ENCODE measurements at places on chromosomes 11 and 22. TPM values are rescaled to one million over a fixed set of nuclear protein-coding genes. Genes with fewer than 3 reads are reported as not detected.

- no peak for DNase-seq
These were observed 154.1 kb downstream of the COMMD9 start for GRCh38 chr11:36135076-36135475.

GRCh38 chr22:22450343-22450839, 58.2 kb downstream of the ZNF280B start:
- DNase-seq, result no peak

DNA sequence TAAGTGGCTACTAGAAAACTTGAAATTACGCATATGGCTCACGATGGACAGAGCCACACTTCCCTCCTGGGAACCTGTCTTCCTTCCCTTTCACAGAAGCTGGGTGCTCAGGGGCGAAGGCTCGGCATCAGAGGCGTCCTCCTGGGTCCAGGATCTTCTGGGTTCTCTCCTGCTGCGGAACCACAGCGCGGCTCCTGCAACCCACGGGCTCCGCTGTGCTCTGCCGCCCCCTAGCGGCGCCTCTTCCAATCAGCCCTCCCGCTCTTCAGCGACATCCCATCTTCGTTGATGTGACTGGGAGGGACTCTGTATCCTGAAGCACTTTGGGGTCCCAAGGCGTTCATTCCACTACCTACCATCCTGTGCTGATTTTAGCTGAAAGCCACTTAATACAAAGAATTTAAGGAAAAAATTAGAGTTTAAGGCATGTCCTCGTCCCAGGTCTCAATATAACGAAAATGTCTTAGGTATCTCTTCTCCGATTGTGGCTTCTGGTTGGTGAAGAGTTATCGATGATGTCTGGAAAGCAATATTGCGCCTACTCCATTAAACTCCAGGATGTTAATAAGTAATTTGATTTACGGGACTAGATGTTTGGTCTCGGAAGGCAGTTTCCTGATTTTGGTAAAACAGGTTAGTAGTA, 14.8 kb upstream of the RPS3 start:
- no peak for DNase-seq

- DNase-seq, result peak; percentile 86
These were observed 96.3 kb upstream of the RAB1B start for GRCh38 chr11:66172146-66172545.

DNA sequence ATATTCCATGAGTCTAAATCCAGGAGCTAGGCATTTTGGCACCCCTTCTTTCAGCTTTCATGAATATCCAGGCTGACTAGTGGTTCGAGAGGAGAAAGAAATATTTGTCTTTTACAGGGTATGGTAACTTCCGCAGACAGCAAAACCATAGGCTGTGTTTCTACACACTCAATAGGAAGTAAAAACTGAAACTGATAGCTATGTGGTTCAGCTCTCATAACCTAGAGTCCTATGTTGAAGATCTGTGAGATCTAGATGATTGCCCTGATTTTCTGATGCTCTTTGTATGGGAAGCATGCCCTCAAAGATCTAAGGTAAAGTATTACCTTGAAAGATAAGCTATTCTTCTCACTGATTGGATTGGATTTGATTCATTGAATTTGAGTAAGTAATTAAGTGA, 118.3 kb downstream of the CD44 start:
- no peak for DNase-seq

- DNase-seq, result no peak
These were observed 1.7 kb upstream of the SLC25A22 start for GRCh38 chr11:799641-800316.

DNA sequence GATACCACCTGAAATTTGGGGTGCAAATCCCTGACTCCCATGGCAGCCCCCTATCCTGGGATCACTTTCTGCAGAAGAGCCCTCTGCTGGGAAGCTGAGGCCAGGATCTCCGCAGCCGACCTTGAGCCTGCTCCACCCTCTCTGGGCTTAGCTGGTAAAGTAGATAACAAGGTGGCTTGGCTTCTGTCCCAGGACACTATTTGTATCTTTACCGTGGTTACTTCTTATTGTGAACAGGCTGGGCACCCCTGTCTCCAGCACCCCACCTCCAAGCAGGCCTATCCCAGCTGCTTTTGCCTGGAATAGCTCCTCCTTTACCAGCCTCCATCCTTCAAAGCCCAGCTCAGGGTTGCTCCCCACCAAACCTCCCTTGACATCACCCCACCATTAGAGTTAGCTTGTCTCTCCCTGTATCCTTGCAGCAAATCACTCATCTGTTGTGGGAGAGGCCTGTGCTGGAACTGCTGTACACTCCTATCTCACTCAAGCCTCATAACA, 35.2 kb upstream of the P2RY2 start:
- DNase-seq, result no peak

DNA sequence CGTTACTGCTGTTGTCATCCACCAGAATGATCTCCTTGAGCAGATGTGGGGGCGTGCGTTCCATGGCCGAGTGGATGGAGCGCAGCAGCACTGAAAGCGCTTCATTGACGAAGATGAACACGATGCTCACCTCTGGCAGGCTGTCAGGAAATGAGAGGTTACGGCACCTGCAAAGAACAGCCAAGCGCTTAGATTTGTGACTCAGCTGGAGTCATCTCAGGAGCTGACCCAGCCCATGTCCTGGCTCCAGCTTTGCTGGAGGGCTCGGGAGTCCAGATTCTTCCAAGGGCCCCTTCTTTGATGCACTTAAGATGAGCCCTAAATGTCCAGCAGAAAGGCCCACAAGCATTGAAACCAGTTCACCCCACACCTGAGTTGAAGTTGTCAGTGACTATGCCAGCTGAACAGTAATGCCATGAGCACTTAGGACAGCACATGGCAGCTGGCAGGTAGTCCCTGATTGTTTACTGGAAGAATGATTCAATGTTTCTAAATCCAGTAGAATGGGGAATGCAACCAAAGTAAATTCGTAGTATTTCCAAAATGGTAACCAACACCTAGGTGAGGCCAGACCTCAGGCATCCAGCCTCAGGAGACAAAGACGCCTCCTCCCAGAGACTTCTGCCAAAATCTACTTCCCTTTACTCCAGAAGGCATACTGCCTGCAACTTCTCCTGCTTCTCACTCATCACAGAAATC, 79.7 kb upstream of the CSNK2A3 start:
- DNase-seq, result no peak

- no peak for DNase-seq
These were observed 10.9 kb downstream of the MRGPRF start for GRCh38 chr11:69002110-69002569.

GRCh38 chr22:32661737-32662586, 139.5 kb upstream of the TIMP3 start:
- DNase-seq, result no peak

- no peak for DNase-seq
These were observed 388.7 kb downstream of the NTM start for GRCh38 chr11:131759140-131759539.

- no peak for DNase-seq
These were observed 1.6 kb downstream of the NADSYN1 start for GRCh38 chr11:71454470-71455113.

- no peak for DNase-seq
These were observed 38.4 kb upstream of the RTL6 start for GRCh38 chr22:44536411-44536810.

- DNase-seq, result peak; percentile 18
These were observed 99.1 kb downstream of the XRRA1 start for GRCh38 chr11:74849525-74850391.

DNA sequence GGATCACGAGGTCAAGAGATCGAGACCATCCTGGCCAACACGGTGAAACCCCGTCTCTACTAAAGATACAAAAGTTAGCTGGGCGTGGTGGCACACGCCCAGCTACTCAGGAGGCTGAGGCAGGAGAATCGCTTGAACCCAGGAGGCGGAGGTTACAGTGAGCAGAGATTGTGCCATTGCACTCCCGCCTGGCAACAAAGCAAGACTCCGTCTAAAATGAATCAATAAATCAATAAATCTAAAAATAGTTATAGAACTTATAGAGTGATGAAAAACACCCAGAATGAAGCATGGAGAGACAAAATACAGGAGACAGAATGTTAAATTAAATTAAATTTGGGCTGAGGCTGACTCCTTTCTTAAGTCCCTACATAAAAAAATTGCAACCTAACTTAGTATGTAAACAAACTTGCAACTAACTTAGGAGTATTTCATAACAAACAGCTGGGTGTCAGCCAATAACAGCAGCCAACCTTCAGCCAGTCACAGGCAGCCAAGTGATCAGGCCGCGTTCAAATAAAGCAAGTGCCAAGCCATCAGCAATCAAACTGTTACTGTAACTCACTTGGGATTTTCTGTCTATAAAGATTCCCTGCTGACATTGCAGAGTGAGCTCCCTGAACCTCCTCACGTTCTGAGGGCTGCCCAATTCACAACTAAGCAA, 7.3 kb upstream of the TP53AIP1 start:
- DNase-seq, result no peak

GRCh38 chr22:40323681-40324171, 22.6 kb upstream of the ADSL start:
- DNase-seq, result no peak

DNA sequence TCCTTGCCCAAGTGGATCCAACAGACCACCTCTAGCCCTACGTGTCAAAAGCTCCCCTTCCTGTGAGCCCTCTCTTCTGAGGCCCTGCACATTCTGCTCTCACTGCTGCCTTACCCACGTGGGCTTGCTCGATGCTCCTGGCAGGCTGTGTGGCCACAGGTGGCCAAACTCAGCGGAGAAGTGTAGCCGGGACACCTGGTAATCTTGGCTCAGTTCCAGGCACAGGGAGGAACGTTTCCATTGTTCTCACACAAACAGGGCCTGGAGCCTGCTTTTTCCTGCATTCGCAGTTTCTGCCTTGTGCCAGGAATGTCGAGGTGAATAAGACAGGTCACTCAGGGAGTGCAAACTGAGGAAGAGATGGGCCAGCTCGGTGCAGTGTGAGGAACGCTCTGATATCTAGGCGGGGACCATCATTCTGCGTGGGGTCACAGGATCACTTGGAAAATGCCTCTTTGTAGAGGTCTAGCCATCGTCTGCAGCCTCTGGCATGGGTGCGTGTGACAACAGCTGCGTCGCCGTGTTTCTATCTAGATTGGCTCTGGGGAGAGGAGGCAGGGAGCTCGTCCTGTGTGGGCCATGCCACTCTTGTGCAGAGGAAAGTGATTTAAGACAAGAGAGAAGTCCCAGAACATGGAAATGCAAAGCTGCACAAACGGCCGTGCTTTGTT, 127.6 kb upstream of the PARVA start:
- DNase-seq, result no peak

DNA sequence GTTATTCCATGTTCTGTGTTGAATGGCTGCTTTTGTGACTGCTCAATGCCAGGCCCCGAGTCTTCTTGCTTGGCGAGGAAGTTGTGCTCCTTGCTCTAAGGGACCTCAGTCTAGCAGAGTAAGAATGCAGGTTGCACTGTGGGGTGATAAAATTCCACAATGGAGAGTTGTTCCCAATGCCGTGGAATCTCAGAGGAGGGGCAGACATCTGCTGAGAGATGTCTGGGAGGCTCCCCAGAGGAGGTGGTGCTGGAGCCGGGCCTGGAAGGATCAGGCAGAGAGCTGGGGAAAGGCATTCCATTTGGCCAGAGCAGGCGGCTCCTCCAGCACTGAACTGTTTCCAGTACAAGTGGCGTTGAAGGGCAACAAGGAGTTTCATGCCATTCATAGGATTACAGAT, 55.2 kb downstream of the ST3GAL4 start:
- no peak for DNase-seq

DNA sequence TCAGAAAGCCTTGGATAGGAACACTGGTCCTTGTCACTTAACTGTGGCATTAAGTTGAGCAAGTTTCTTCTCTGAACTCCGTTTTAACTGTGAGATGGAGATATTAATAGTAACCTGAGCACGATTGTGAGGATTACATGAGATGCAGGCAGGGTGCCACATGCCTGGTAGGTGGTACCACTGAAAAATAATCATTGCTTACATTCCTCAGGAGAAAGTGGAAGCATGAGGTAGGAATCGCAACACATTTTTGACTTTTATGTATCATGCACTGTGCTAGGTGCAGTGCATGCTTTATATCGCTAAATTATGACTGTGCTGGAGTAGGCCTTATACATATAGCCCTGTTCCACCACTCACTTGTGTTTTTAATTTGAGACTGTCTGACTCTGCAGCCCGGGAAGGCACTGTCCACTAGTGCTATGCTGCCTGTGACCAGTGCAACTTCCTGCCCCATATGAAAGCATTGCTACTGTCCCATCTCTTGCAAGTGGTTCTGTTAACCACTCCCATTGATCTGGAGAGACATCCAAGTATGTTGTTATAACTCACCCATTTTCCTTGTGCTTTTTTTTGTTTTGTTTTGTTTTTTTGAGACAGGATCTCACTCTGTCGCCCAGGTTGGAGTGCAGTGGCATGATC, 1.0 kb downstream of the UQCR10 start:
- DNase-seq, result no peak

DNA sequence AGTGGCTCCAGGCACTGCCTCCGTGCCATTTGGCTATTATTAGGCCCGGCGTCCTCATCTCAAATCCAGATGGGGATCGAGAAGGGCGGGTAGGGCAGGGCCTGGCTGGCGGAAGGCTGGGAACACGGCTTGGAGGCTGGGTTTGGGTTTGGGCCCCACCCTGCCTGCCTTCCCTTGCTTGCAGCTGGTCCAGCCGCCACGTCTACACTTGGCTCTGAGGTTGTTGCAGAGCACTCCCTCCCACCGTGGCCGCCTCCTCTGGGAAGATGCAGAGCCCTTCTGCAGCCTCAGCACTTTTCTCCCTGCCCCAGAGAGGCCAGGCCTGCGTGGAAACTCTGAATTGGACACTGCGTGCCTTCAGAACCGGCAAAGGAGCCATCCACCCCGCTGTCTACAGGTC, 5.2 kb upstream of the SMTN start:
- DNase-seq, result no peak

DNA sequence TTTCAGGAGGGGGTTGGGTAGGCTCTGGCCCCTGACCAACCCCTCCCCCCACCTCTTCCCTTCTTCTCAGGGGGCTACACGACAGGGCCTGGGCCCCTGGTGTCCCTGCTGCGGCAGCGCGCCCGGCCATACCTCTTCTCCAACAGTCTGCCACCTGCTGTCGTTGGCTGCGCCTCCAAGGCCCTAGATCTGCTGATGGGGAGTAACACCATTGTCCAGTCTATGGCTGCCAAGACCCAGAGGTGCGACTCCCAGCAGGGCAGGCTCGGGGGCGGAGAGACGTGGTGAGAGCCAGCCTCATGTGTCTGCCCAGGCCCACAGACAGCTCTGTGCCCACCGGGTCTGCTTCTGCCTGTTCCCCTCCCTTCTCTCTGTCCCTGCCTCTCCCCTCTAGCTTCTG, 7.6 kb upstream of the GALR3 start:
- no peak for DNase-seq

- DNase-seq, result no peak
These were observed 786 bp downstream of the RASL10A start for GRCh38 chr22:29314537-29315285.

The C11orf86 gene
- total RNA-seq, result not detected

The CNGA4 gene
- 0.14 TPM for total RNA-seq

The C22orf31 gene
- not detected for total RNA-seq

The SEPTIN3 gene
- total RNA-seq, result 1.9 TPM

The PKNOX2 gene
- 0.68 TPM for total RNA-seq

The AMBRA1 gene
- 28.7 TPM for total RNA-seq

The TUG1 gene
- 68.7 TPM for total RNA-seq

The THAP12 gene
- total RNA-seq, result 35.3 TPM

The ZP1 gene
- total RNA-seq, result not detected

The IL17REL gene
- not detected for total RNA-seq

The TMEM25 gene
- total RNA-seq, result 71.6 TPM

The FDXACB1 gene
- total RNA-seq, result 3.7 TPM

The PRG2 gene
- total RNA-seq, result 0.33 TPM

The SCGB1D2 gene
- total RNA-seq, result not detected

The PTPRCAP gene
- total RNA-seq, result 2.5 TPM
